ENCODE measurements at places on chromosomes 1 and 21. TPM values are rescaled to one million over a fixed set of nuclear protein-coding genes. Genes with fewer than 3 reads are reported as not detected.

The KCNT2 gene
- 6.2 TPM for total RNA-seq

The RNU1-2 gene
- total RNA-seq, result under 0.01 TPM

The TBX15 gene
- total RNA-seq, result 6.8 TPM

The LRRC8C gene
- total RNA-seq, result 4.3 TPM

The SLC35F3 gene
- total RNA-seq, result not detected

The CCDC185 gene
- total RNA-seq, result not detected

Measured in cardiac ventricle fibroblast (primary cell).